ENCODE measurements at places on chromosomes 2 and 18.

DNA sequence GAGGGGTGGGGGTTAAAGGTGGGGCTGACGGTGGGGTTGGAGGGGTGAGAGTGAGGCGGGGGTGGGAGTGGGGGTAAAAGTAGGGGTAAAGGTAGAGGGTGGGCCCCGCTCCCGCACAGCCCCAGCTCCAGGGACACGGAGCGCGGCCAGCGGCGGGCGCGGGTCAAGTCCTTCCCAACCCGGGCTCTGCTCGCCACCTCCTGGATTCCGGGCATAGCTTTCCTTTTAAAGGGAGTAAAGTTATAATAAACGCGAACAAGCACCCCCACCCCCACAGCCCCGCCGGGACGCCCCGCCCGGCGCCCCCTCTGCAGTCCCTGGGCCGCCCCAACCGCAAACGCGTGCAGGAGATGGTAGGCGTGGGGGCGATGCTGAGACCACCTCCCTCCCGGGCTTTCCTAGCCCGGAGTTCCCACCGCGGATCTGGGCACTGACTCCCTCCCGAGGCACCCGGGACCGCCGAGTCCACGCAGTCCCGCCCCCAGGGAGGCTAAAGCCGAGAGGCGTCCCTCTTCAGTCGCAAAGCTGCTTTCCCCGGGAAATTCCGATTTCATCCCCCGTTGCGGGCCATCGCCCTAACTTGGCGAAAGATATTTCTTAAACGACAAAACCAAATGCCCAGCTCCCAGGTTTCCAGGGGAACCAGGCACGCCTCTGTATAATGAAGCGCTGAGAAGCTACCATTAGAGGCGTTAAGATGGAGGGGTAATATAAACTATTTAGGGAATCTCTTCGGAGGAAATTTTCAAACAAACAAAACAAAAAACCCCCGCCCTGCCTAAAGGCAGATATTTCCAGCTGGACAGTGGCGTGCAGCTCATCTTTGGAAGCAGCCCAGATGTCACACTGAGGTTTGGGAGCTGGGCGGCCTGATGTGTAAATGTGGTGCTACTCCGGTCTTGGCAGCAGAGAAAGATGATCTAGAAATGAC is at the start of gene LIMS2:
Gene LIMS2 (minus strand): TSS at position 200 of the 931 bp plus-strand sequence. CDS start 506 bp downstream, outside the sequence.
- no peak for DNase-seq

DNA sequence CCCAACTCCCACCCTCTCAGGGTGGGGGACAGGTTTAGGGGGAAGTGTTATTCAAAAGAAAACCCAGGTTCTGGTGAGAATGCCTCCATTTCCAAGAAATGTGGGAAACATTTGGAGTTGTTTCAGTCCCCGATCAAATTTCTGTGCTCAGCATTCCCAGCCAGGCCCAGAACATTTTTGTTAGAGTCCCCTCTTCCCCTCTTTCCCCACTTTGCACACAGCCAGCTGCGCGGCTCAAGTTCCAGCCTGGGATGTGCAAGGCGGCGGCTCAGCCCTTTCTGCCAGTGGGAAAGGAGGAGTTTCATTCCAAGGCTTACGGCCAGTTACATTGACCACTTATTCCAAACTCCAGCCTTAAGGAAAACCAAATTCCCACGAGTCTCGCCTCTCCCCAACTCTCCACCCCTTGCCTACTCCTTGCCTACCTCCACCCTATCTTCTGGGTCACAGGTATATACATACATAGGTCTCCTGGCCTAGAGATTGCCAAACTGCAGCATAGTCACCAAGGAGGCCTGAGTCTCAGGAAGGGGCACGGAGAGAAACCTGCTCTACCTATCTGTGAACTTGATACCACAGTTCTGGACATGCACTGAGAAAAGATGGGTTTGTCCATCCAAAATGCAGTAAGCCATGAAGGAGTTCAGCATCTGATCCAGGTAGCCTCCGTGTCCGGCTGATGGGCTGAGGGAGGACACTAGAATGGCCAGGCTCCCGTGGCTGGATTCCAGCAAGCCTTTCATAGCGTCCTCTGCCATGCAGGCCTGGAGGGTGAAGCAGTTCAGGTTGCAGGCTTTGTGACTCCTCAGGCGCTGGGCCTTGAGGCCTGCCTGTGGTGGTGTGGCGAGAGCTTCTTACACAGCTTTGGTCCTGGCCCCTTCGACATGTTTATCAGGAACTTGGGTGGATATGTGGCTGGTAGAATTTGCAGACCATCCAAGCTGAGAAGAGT is 154.5 kb downstream of the ZFP36L2 start:
- no peak for DNase-seq

DNA sequence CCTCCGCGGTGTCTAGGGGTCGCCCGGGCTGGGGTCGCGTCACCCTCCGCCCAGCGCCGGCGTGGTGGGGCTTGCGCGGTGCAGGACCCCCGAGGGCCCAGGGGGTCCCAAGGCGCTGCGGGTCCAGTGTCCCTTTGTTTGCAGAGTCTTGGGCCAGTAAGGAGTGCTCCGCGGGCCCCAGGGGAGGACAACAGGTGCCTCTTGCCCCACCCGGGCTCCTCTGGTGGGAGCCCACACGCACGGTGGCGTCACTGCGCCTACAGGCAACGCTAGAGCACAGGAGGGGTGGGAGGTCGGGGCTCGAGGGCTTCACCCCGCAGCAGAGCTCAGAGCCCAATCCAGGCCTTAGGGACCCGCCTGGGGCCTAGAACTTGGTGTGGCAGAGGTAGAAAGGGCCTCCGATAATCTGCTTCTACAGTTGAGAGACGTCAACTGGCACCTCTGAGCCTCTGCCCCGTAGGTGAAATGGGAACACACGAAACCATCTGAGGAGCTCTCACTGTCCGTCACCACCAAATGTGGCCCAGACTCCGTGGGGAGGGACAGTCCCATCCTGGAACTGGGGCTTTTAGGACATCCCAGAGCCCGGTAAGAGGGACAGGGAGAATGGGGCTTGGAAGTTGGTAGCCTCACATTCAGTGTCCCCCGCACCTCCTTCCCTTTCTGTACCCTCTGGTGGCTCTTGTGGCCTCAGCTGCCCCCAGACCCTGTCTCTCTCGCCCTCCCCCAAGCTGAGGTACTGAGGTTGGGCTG is 1.4 kb downstream of the ARID5A start:
- DNase-seq, result no peak

GRCh38 chr2:120381192-120381591 is 35.3 kb downstream of the INHBB start:
- no peak for DNase-seq

Data from NCI-H1092 (cell line).